ENCODE measurements at places on chromosomes 3 and 15. TPM values are rescaled to one million over a fixed set of nuclear protein-coding genes. Genes with fewer than 3 reads are reported as not detected.
A peak's percentile ranks its signal among the peaks of the same experiment; 100 is the strongest.

The KNG1 gene
- total RNA-seq: not detected

DNA sequence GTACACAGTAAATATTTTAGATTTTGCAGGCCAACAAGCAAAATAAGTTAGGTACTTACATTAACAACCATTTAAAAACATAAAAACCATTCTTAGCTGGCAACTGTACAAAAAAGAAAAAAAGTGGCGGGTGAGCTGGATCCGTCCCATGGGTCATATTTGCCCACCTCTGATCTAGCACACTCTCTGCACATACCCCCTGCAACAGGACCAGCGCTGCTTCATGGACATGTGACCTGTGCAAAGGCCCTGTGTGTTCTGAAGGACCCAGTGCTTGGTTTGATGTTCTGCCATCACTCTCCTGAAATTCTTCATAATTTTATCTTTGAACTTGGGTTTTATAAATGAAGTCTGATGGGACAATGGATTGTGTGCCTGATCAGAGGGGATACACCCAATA is 72.5 kb upstream of the ACAN start:
- H3K4me3 ChIP-seq: no peak overlapping the region
- H3K27me3 ChIP-seq: no peaks in the 10 kb centered on the region
- no peaks in the 10 kb centered on the region for H3K36me3 ChIP-seq
- no peaks in the 10 kb centered on the region for H3K4me1 ChIP-seq
- no peak overlapping the region for H3K27ac ChIP-seq

DNA sequence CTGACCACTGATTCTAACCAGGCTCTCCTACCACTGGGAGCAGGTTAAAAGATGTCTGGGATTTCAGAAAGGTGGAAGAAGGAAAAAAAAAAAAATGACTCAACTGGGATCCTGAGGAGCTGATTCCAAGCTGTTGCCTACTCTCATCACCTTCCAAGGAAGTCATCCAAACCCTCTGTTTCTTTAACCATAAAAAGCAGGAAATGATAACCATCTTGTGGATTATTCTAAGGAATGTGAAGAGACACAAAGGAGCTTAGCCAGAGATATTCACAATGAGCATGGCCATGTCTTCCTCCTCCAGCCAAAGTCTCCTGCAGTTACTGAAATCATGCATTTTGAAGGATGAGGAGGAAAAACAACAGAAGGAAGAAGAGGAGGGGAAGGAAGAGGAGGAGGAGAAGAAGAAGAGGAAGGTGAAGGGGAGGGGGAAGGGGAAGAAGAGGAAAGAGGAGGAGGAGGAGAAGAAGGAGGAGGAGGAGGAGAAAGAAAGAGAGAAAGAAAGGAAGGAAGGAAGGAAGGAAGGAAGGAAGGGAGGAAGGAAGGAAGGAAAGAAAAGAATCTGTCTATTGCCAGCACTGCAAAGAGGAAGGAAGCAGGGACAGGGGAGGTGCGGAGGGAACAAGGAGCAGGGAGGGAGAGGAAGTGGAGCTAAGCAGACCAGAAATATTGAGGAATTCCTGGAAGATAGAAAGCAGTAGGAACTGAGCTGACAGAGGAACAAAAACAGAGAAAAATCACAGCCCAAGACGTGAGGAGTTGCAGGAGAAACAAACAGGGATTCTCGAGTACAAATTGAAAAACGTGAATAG is 229.2 kb downstream of the UACA start:
- peak overlapping the region; percentile 96 for H3K27ac ChIP-seq
- peak overlapping the region; percentile 84 for H3K4me3 ChIP-seq
- H3K36me3 ChIP-seq: no peaks in the 10 kb centered on the region

The SLCO2A1 gene
- not detected for total RNA-seq

GRCh38 chr3:18295171-18295920 is 129.8 kb downstream of the SATB1 start:
- no peak overlapping the region for H3K4me3 ChIP-seq
- H3K4me1 ChIP-seq: no peaks in the 10 kb centered on the region
- H3K27me3 ChIP-seq: no peaks in the 10 kb centered on the region
- no peak overlapping the region for H3K27ac ChIP-seq
- H3K36me3 ChIP-seq: peaks cover 15% of the 10 kb centered on the region

GRCh38 chr15:43969802-43970375 is 143.1 kb downstream of the WDR76 start:
- H3K27ac ChIP-seq: no peak overlapping the region
- no peak for DNase-seq
- no peaks in the 10 kb centered on the region for H3K36me3 ChIP-seq
- no peak overlapping the region for H3K4me3 ChIP-seq
- H3K27me3 ChIP-seq: peaks cover 11% of the 10 kb centered on the region
- no peaks in the 10 kb centered on the region for H3K4me1 ChIP-seq

The ITIH4 gene
- 28.8 TPM for total RNA-seq

The RPL22L1 gene
- 35.4 TPM for total RNA-seq

DNA sequence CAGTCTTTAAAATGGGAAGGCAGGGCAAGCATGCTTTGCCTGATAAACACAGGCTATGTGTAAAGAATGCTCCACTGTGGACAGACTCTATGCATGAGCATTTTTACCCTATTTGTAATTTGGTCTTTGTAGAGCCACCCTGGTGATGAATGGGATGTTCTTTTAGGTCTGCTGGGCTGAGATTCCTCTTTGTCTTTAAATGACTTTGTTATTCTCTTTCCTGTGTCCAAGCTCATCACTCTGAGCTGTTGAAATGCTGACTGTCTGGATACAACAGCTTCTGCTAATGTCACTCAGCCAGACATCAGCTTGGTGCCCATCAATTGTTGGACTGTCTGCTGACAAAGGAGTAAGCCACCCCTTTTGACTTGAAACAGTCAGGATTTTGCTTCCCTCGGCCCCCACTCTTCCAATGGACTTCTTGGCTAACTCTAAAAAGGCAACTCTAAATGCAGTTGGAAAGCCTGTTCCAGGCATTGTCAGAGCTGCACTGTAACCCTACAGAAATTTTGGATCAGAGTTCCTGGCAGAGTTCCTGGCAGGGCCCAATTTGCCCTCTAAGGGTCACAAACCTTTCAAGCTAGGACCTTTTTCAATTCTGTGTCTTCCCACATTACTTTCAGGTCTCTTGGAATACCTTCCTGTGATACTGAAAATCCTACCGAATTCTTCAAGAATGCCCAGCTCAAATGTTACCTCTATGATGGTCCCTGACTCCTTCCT is 40.5 kb upstream of the EIF1B start:
- peaks cover 7% of the 10 kb centered on the region for H3K36me3 ChIP-seq
- H3K27ac ChIP-seq: no peak overlapping the region
- H3K27me3 ChIP-seq: no peaks in the 10 kb centered on the region
- H3K4me3 ChIP-seq: no peak overlapping the region
- DNase-seq: no peak

Measured in naive thymus-derived CD8-positive, alpha-beta T cell (primary cell).